ENCODE measurements at places on chromosomes 1 and 21.
A peak's percentile ranks its signal among the peaks of the same experiment; 100 is the strongest.

- DNase-seq, result no peak
Measured at GRCh38 chr1:58709540-58710175, 9.8 kb upstream of the MYSM1 start.

DNA sequence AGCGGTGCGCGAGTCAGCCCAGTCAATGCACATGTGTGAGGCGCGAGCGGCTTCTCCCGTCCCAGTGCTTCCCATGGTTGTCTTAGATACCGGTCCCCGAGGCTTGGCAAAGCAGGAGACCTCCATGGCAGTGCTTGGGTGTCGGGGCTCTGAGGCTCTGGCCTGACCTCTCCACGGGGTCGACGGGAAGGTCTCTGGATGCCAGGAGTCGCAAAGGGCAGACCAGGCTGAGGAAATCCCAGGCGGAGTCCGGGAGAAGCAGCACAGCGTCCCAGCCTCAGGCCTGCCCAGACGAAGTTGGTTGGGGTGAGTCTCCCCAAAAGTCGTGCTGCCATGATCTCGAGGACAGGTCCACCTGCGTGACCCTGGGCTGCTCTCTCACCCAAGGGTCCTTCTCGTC is 3881.6 kb downstream of the SRGAP2C start:
- no peak for DNase-seq

GRCh38 chr1:3139451-3139852 is 70.4 kb downstream of the PRDM16 start:
- no peak for DNase-seq

DNA sequence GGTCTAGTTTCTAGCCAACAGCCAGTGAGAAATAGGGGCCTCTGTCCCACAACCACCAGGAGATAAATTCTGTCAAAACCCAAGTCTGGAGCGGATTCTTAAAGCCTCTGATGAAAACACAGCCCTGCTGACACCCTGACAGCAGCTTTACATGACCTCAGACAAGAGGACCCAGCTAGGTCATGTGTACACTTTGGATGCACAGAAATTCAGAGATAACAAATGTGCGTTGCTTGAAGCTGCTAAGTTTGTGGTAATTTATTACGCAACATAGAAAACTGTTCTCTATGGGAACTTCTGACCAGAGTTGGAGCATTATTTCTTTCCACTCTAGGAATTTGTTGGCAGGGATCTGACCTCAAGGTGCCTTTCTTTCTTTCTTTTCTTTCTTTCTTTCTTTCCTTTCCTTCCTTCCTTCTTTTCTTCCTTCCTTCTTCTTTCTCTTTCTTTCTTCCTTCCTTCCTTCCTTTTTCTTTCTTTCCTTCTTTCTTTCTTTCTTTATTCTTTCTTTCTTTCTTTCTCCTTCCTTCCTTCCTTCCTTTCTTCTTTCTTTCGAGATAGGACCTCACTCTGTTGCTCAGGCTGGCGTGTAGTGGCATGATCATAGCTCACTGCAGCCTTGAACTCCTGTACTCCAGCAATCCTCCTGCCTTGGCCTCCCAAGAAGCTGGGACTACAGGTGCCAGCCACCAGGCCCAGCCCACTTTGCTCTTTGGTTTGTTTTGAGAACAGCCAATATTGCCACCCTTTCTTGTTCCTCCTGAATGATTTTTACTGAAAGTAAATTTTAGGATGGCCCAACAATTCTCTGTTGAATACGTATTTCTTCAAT is 14.9 kb upstream of the HMGCS2 start:
- DNase-seq, result no peak

DNA sequence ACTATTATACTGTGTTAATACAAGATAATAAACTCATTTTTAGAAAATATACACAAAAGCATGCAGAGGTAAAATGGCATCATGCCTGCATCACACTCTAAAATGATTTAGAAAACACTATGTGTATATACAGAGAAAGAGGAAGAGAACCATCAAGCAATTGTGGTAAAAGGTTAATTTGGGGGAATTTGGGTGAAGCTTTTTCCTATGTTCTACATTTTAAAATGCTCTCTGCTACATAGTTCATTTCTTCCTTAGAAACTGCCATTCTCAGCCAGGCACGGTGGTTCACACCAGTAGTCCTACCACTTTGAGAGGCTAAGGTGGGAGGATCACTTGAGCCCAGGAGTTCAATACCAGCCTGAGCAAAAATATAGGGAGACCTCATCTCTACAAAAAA is 44.1 kb downstream of the GON4L start:
- no peak for DNase-seq

DNA sequence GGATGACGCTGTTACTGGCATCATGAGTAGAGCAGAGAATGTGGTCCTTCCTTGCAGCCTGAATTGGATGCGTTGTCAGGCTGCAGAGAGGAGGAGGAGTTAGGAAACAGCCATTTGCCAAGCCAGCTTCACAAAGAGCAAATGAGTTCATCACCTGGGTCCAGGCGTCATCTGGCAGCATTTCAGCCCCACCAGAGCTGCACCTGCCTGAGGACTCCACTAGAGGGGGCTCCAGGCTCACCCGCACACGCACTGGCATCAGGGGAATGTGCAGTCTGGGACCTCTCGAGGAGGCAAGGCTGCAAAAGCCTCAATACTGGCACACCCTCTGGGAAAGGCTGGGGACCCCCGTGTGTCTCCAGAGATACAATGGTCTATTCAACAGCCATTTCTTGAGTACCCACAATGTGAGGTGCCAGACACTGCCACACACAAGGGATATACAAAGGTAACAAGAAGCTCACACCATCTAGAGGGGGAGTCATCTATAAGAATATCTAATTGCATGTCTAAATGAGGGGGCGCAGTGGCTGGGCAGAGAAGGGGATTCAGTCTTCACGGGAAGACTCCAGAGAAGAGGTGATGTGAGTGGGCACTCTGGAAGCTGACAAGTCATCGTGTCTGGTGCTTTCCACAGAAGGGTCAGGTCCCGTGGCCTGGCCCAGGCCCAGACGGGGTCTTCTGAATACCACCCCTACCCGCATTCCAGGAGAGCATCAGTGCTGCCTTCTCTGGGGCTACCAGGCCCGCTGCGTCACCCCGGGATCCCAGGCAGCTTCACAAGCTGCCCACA is 53.5 kb upstream of the CNTN2 start:
- DNase-seq, result peak; percentile 56

DNA sequence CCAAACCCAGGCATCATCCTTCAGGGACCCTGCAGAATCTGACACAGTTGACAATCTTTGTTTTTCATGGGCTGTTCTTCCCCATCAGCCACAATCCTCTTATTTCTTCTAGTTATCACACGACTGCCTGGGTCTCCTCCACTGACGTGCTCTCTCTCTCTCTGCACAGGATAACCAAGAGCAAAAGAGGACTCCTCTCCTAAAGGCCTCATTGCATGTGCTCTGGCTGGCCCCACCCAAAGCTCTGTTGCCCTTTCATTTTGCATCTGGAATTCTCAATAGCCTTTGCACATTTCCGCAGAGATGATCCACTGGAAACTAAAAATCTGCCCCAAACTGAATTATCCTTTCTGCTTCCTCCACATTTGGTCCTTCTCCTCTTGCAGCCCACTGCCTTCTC is 58.5 kb downstream of the KANK4 start:
- DNase-seq, result no peak

- DNase-seq, result no peak
Measured at GRCh38 chr1:167301355-167301754, 80.7 kb downstream of the POU2F1 start.

DNA sequence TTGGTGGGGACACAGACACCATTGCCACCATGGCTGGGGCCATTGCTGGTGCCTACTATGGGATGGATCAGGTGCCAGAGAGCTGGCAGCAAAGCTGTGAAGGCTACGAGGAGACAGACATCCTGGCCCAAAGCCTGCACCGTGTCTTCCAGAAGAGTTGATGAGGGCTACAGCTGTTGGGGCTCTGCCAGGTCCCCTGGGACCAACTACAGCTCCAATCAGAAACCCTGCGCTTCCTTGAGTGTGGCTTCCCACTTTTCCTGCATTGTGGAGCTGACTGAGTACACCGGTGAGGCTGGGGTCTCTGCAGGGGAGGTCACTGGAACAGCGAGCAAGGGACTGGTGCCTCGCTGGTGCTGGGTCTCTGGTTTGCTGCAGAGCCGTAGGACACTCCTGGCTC is 4.5 kb downstream of the ADPRS start:
- DNase-seq, result no peak

GRCh38 chr21:28675331-28676041 is 317.2 kb downstream of the LTN1 start:
- DNase-seq, result no peak

DNA sequence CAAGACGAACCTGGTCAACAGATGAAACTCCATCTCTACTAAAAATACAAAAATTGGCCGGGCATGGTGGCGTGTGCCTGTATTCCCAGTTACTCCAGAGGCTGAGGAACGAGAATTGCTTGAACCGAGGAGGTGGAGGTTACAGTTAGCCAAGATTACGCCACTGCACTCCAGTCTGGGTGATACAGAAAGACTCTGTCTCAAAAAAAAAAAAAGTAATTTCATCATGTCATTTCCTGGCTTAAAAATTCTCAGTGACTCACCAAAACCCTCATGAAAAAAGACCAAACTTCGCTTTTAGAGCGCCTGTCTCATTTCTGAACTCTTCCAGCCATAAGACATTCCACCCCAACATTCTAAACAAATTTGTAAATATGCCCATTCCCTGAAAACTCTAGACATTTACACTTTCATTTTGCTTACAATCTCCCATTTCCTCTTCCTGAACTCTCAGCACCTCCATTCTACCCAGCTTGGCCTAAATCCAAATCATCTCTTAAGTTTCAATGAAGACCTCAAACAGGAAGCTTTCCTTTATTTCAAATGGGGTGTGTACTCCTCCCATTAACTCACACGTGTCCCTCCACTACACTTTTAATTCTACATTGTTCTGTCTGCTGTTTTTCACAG is 50.5 kb upstream of the PRRC2C start:
- peak; percentile 90 for DNase-seq

DNA sequence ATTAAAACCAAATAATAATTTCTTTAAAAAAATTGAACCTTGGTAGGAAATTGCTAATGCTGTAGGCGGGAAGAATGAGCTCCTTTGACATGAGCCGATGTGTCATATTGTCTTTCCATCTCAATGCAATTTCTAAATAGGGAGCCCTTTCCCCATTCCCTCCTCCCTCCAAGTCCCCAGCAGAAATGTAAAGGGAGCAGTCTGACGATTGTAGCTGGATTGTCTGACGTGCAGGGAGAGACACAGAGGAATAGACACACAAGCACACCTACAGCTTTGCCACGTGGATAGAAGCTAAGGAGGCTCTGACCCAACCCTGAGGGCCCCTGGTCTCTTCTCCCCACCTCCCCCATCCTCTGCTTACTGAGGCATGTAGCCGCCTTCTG is 3.6 kb upstream of the SYT6 start:
- DNase-seq, result no peak

DNA sequence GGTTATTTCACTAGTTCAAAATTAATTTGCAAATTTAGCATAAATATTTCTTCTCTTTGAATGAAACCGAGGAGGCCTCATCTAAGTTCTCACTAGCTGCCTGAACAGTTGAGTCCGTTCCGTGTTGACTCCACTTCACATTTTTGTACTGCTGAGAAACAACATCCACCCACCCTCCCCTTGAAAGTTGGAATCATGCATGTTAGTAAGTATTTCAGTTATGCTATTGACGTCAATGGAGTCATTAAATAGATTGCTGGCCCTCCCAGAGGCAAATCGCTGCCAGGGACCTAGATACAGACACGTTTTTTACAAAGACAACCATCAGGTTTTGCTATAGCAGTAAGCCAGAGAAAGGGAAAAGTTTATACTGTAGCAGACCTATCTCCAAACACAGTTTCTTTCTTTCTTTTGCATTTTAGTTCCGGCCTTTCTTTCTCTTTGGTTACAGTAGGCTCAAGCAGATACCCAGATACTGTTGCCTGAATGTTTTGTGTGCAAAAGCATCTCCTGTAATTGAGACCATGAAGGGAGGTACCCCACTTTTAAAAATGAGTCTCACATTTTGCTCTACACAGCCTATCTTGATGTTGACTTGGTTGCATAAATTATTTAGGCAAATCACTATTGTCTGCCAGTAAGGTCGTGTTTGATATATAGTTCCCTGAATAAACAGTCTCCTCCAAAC is 262.6 kb upstream of the SGIP1 start:
- peak; percentile 98 for DNase-seq

DNA sequence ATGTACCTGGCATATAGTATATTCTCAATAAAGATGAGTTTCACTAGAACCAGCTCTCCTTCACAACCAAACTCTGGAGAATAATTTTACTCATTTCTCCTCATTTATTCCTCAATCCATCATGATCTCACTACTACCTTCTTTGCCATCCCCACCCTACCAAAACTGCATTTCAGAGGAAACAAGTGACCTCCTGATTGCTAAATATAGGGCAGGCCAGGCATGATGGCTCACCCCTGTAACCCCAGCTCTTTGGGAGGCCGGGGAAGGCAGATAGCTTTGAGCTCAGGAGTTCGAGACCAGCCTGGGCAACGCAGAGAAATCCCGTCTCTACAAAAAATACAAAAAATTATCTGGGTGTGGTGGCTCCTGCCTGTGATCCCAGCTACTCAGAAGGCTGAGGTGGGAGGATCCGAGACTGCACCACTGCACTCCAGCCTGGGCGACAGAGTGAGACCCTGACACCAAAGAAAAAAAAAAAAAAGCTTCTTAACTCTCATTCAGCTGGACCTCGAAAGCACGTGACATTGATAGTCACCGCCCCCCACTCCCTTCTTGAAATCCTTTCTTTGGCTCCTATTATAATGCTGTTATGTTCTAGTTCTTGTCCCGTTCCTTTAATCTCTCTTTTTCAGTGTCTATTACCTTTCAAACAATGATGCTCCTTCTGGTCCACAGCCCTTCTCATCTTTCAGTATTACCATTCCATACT is 2.1 kb downstream of the TESK2 start:
- DNase-seq, result no peak

DNA sequence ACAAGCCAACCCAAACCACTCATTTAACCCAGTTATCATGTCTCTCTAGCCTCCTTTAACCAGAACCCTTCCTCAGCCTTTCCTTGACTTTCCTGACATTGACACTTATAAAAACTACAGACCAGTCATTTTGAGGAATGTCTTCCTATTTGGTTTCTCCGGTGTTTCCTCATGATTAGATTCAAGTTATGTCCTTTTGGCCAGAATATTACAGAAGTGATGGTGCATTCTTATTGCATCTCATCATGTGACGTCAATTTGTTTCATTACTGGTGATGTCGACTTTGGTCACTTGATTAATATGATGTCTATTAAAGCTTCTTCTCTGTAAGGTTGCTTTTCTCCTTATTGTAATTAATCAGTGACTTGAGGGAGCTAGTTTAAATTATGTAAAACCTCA is 6.1 kb upstream of the RCSD1 start:
- DNase-seq, result no peak

- DNase-seq, result no peak
Measured at GRCh38 chr1:153253693-153254092, 5.8 kb upstream of the LORICRIN start.

GRCh38 chr21:41712201-41712600 is 54.7 kb downstream of the RIPK4 start:
- no peak for DNase-seq

GRCh38 chr1:24383381-24383940 is 30.1 kb downstream of the STPG1 start:
- DNase-seq, result no peak

Measured in astrocyte of the spinal cord (primary cell).